ENCODE measurements at places on chromosomes 1 and 21.

DNA sequence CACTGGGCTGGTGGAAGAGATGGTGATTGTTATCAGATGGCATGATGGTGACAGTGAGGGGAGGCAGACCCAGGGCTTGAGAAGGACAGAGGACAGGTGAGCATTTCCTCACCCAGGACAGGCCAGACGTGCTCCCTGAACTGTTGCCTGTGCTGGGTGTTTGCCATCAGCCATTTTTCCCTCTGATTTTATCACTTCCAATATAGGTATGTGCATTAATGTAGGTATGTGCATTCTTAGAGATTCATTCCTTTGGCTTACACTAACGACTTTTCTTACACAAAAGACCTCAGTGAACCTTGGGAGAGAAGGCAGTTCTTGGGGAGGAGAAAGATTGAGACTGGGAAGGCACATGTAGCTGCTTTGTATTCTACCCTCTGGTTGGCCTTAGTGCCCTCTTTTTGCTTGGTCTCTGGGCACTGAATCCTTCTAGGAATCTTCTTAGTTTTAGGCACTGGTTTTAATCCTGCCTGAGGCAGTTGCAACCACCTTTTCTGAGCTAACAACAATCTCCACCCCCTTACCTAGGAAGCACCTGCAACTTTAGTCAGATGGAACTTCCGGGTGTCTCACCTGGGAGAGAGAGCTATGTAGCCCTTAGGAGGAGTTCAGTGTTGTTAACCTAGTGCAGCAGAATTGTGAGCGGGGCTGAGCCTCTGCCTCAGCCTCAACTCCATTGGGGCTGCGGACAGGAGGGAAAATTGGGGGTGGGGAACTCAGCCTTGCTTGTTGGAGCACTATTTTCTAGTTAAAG lies 30.9 kb downstream of the C1orf116 start:
- no peak for DNase-seq

GRCh38 chr21:45643021-45643980 lies at the start of gene PCBP3:
Gene PCBP3 (plus strand): TSS chr21:45643725. CDS start chr21:45850086, 206,361 bp downstream.
- DNase-seq, result peak; percentile 75

GRCh38 chr1:98991127-98992012 lies 13.3 kb downstream of the PLPPR5 start:
- no peak for DNase-seq

- DNase-seq, result no peak
Measured at GRCh38 chr1:185257950-185258208, 59.2 kb downstream of the IVNS1ABP start.

- no peak for DNase-seq
Measured at GRCh38 chr1:235637756-235638534, 11.6 kb downstream of the GNG4 start.

DNA sequence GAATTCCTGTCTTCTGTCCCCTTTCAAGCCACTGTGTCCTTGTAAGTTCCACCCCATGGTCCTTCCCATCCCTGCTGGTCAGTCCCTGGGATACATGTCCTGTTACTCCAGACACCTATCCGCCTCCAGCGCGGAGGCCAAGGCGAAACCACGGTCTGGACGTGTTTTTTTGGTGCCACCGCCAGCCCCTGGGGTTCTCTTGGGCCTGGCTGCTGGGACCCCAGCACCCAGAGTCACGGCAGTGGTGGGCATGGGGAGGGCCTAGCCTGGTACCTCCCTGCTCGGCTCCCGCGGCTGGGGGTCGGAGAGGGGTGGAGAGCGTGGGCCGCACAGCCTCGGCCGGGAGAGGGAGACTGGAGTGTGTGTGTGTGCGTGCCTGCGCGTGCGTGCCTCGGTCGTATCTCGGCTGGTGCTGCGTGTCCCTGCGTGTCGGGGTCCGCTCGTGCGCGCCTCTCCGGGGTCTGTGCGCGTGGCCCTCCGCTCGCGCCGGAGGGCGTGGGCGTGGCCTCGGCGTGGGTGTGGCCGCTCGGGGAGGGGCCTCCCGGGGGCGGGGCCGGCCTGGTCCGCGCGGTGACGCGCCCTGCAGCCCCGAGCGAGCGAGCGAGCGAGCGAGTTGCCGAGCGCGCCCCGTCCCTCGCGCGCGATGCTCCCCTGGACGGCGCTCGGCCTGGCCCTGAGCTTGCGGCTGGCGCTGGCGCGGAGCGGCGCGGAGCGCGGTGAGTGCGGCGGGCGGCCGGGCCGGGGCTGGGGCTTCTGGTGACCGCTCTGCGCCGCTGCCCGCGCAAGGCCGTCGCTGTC lies at the start of gene VWA1:
Gene VWA1, plus strand, starts transcription at position 585 of the 798 bp plus-strand sequence. Its CDS starts 59 bp downstream, at position 644.
- DNase-seq, result peak; percentile 84

- no peak for DNase-seq
Measured at GRCh38 chr1:27166351-27166802, 11.5 kb upstream of the SLC9A1 start.

DNA sequence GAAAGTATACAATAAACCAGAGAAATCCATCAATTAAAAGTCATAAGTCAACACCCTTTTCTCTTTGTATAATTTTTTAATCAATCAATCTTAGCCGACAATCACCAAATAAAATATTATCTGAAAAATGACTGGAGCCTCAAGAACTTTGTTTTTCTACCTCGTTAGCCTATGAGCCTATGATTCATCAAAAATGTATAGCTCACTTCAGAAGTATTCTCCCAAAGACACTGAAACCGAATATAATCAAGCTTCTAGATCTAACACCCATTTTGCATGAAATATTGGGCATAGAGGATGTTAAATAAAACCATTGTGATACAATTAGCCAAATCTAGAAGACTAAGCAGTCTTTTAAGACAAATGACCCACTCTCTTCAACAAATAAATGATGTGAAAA lies 17.8 kb upstream of the RSBN1 start:
- DNase-seq, result no peak

DNA sequence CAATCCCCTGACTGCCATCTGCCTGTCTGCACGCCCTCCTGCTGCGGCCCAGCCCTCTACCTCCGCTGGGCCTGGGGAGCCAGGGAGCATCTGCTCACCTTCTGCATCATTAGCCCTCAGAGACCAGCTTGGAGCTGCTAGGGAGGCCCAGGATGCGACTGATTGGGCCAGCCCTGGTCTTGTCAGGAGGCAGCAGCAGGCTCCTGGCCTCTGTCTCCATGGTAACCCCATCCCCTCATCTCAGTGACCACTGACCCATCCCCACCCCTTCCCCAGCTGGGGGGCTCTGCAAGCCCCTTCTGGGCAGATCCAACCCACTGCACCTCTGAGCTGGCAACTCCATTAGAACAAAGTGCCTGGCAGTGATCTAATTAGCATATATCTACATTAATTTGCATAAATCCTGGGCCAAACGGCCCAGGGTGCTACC lies 37.7 kb downstream of the NKAIN1 start:
- DNase-seq, result no peak

DNA sequence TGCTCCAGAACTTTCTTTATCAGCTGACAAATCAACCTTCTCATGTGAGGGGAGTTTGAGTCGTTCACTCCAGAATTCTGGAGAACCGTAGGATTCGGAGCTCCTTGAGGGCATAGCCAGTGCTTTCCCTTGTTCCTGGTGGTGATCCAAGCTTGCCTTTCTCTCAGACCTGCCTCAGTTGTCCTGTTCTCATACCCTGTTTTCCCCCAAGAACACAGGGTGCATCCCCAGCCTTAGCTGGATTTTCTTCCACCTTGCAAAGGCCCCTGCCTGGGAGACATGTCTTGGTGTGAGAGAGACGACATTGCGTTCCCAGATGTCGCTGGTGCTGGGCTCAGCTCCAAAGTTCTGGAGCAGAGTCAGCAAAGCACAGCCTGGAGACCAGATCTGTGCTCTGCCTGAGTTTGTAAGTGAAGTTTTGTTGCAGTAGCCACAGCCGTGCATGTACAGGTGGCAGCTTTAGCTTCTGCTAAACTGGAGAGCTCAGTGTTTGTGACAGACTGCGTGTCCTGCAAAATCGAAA lies 40.0 kb downstream of the ABCG1 start:
- DNase-seq, result no peak

DNA sequence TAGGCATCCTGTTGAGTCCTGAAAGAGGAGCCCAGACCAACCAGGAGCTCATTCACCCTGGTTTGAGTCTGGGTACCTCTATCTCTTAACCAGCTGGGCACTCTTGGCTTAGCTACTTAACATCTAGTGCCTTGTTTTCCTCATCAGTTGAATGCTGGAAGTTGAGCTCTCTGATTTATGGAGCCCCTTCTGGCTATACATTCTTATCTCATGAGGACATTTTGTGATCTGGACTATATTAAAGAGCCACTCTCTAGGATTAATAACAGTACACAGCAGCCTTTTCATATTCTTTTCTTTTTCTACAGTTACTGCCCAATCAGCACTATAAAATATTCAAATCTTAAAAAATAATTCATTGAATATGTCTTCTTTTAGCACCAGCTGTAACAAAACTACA lies 296.9 kb upstream of the RUNX1 start:
- no peak for DNase-seq

GRCh38 chr1:47659146-47659545 lies 221.3 kb downstream of the FOXD2 start:
- DNase-seq, result no peak

- DNase-seq, result no peak
Measured at GRCh38 chr1:168224991-168225390, 813 bp upstream of the SFT2D2 start.

- DNase-seq, result no peak
Measured at GRCh38 chr1:224670506-224670905, 54.4 kb downstream of the CNIH3 start.

- DNase-seq, result no peak
Measured at GRCh38 chr21:42633858-42634257, 19.6 kb upstream of the PDE9A start.
